Bronchial smooth muscle cell (primary cell): ENCODE measurements at places on chromosomes 5 and 9. TPM values are rescaled to one million over a fixed set of nuclear protein-coding genes. Genes with fewer than 3 reads are reported as not detected.

Gene ZNF883
- 2.4 and 4.1 TPM in 2 replicates for total RNA-seq

Gene HTR4
- total RNA-seq, result not detected in 2 replicates

Gene GRXCR2
- total RNA-seq, result not detected in 2 replicates

Gene PCDHA1
- total RNA-seq, result under 0.01 TPM in 2 replicates

Gene FBXO4
- total RNA-seq, result 9.7 and 11.3 TPM in 2 replicates

Gene ZNF354C
- total RNA-seq, result 7.1 and 8.2 TPM in 2 replicates

Gene WHRN
- total RNA-seq, result 1.4 and 1.5 TPM in 2 replicates

Gene PROB1
- 0.26 and 1.3 TPM in 2 replicates for total RNA-seq

Gene GPR150
- under 0.01 and 0.32 TPM in 2 replicates for total RNA-seq

Gene BTNL9
- not detected in 2 replicates for total RNA-seq
